ENCODE measurements at places on chromosomes 2 and 18.

- DNase-seq, result no peak
Observed at GRCh38 chr2:5040571-5040970, 651.6 kb upstream of the SOX11 start.

- DNase-seq, result no peak
Observed at GRCh38 chr18:11553098-11553940, 56.1 kb upstream of the SLC35G4 start.

DNA sequence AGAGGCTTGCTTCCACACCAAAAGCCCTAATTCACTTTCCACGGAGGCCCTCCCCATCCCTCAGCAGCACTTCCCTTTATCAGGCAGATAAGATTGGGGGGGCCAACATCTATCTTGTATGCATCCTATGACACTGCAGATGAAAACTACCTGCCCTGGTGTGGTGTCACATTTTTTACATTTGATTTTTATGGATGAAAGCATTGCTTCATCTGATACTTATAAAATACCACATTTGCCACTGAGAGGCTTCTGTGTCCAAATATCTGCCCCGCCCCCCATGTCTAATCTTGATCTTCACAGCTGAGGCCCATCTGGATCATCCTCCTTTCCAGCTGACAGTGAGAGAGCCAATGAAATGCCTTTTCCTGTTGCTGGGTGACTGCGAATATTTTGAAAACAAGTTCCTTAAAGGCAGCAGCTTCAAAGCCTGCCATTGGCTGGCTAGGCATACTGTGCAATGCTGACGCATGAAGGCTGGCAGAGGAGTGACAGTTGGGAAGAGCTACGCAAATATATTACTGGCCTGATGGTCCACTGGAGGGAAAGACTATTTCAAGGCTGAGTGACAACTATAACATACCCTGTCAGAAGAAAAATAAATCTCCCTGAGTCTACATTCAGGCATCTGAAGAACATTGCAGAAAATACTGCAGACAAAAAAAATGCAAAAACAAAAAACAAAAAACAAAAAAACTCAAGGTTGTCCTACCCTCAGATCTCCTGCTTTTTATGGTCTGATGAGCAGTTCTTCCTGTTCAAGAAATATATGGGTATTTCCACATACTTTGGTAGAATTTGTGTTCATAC lies 318.7 kb downstream of the PDE11A start:
- no peak for DNase-seq

GRCh38 chr2:174779361-174779928 lies 15.2 kb upstream of the CHRNA1 start:
- no peak for DNase-seq

DNA sequence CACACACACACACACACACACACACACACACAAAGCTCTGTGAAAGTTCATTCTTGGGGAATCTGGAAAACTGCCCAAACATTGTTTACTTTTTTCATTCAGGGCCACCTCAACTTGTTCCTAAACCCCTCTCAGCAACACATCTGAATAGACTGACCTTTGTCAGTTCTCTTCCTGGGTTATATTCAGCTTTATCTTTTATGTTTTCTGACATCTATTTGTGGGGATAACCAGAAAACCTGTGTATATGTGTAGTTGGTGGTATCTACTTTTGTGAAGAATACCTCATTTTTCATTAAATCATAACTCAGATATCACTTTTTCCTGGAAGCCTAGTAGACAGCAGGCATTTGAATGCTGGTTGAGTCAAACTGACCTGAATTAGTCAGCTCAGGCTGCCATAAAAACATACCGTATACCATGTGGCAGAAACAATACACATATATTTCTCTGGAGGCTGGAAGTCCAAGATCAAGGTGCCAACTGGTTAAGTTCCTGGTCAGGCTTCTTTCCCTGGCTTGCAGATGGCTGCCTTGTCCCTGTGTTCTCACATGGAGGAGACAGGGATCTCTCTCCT lies 11.0 kb upstream of the RNF144A start:
- DNase-seq, result no peak

GRCh38 chr2:7841751-7842150 lies 840.1 kb upstream of the ID2 start:
- DNase-seq, result no peak

DNA sequence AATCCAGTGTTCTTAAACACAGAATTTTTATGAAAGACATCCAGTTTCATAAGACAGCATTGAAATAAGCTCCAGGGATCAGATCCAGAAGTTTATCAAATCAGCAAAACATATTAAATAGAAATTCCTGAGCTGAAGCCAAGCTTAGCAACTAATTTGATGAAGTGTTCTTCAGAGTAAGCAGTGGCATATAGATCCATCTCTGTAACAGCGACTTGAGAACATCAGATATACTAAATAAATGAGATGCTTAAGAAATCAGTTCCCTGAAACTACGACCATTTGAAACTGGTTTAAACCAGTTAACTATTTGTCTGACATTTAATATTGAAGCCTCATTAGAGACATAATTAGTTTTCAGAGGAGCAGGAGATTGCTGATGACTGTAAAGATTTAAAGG lies 34.1 kb downstream of the PPP1R1C start:
- DNase-seq, result no peak

- DNase-seq, result no peak
Observed at GRCh38 chr18:5104246-5104645, 92.8 kb downstream of the AKAIN1 start.

DNA sequence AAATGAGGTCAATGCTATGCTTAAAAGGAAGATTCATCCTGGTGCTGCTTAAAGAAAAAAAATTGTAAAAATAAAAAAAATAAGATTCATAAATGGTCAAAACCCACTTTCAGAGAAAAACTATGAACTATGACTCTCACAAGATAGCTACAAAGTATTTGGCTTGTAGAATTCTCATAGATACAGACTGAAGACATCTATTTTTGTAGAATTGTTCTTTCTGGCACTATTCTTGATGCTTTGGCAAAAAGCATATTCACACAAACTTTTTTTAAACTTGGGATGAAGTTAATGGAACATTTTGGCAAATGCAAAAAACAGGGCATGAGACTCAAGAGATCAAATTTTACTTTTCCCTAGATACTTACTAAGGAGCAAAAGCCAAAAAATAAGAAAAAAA lies 12.5 kb upstream of the ANKRD29 start:
- no peak for DNase-seq

GRCh38 chr2:290090-290722 lies 2.3 kb upstream of the ALKAL2 start:
- DNase-seq, result peak; percentile 50

DNA sequence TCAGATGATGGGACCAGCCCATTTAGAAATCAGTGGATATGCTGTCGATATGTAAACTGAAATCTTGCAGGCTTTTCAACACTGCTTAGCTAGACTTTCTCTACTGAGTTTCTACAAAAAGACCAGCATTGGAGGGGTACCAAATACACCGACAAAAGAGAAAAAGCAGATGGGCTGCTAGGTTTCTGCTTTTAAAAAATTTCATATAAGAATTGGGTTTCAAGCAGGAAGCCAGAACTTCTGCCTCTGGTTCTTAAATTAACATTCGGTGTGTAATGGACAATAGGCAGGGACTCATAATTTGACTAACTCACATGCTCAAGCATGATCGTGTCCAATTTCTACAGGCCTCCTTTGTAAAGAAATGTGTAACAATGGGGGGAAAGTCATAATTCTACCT lies 3.1 kb downstream of the ARL4C start:
- no peak for DNase-seq

GRCh38 chr2:112004253-112004645 lies 50.8 kb upstream of the TMEM87B start:
- DNase-seq, result no peak

DNA sequence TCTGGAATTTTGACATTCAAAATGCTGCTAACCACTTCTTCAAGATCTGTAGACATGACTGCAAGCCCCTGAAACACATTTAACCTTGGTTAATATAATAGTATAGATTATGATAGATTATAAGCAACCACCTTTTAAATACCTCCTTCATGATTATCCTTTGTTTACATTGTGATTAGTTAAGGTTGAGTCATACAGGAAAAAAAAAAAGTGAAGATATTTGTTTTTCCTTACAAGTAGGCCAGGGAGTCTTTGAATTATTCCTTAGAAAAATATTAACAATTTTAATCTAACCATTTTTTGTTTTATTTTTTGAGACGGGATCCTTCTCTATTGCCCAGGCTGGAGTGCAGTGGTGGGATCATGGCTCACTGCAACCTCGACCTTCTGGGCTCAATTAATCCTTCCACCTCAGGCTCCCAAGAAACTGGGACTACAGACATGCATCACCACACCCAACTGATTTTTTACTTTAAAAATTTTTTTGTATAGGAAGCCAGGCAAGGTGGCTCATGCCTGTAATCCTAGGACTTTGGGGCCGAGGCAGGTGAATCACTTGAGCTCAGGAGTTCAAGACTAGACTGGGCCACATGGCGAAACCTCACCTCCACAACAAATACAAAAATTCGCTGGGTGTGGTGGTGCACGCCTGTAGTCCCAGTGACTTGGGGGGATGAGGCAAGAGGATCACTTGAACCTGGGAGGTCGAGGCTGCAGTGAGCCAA lies 99.4 kb downstream of the SLC39A10 start:
- no peak for DNase-seq

GRCh38 chr18:62486290-62486964 lies 36.4 kb upstream of the ZCCHC2 start:
- DNase-seq, result no peak

- no peak for DNase-seq
Observed at GRCh38 chr18:35045121-35045520, 3.9 kb downstream of the MAPRE2 start.

- no peak for DNase-seq
Observed at GRCh38 chr2:147273106-147273505, 571.7 kb upstream of the ACVR2A start.

Measured in activated T-cell treated with anti-CD3 and anti-CD28 coated beads, Interleukin-2, amount 50 U/mL, for 4 hours (primary cell).